Stimulated activated CD4-positive, alpha-beta T cell treated with anti-CD3 and anti-CD28 coated beads, Interleukin-1b, Interleukin-23, amount 100 ng/mL, for 1 hour (primary cell): ENCODE measurements at places on chromosomes 3 and 15.
A peak's percentile ranks its signal among the peaks of the same experiment; 100 is the strongest.

- no peak for DNase-seq
These were observed at the start of gene IL17RD for GRCh38 chr3:57164657-57165573. Gene IL17RD (minus strand): TSS chr3:57165353. CDS start chr3:57165286, 67 bp downstream.

- no peak for DNase-seq
These were observed 83.3 kb downstream of the TMCO5A start for GRCh38 chr15:38017721-38018120.

DNA sequence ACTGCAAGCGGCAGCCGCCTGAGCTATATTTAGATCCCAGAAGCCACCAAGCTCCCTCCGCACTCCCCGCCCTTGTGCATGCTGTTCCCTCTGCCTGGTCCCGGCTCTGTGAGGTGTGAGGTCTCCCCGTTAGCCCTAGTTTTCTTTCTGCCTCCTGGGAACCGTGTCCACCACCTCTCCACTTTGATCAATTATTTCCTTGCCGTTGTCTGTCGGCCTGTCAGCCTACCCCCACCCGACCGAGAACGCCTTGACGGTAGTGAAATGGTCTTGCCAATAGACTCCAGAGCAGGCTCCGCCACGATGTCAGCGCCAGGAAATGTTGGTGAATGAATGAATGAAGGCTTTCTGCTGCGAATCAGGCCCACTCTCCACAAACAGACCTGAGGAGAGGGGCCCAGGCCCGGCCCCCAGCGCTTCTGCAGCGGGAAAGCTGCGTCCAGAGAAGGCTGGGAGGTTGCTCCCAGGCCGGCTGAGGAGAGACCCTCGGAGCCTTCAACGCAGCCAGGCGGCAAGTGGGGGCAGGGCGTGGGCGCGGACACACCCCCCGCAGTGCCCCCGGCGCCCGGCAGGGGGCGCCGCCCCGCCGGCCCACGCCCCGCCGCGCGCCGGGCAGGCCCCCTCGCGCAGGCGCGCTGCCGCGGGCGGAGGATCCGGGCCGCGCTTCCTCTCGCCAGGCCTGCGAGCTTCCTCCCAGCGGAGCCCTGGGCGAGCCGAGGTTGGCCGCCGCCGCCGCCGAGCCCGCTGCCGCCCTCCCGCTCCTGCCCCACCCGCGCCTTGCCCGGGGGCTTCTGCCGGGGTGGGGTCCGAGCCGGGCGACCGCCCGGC, at the start of gene CSK:
Gene CSK (plus strand): TSS at position 650 of the 828 bp plus-strand sequence. CDS start 16,218 bp downstream, outside the sequence.
- peak; percentile 61 for DNase-seq

GRCh38 chr3:32813180-32813579, 4.6 kb upstream of the TRIM71 start:
- no peak for DNase-seq

- DNase-seq: no peak
These were observed 179.4 kb downstream of the CD47 start for GRCh38 chr3:107911337-107912000.

DNA sequence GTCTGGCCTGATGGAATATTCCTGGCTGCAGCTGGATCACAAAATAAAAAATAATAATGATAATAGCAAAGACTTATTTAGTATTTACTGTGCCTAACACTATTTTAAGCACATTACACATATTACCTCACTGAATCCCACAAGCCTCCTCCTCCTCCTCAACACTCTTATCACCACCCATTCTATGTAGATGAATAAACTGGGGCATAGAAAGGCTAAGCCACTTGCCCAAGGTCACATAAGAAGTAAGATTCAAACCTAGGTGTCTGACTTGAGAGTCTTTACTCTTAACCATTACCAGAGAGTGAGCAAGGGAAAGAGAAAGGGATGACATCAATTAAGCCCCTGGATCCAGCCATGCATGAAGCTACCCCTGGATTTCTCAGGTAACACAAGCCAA, 493.1 kb downstream of the SHQ1 start:
- DNase-seq: no peak

DNA sequence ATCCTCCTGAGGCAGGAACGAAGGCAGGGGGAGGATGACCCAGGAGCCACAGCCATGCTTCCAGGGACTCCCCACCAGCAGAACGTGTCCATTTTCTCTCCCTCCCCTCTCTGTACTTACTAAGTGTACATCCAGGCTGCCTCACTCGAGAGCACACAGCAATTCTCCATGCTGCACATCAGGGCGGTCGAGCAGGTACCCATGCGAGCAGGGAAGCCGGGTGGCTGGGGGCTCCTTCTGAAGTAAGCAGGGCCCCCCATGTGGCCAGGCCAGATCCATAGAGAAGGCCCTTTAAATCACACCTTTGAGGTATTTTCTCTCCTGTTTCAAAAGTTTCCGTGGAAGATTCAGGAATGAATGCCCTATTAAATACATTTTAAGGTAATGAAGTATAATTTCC, 41.2 kb upstream of the SLC6A11 start:
- no peak for DNase-seq

DNA sequence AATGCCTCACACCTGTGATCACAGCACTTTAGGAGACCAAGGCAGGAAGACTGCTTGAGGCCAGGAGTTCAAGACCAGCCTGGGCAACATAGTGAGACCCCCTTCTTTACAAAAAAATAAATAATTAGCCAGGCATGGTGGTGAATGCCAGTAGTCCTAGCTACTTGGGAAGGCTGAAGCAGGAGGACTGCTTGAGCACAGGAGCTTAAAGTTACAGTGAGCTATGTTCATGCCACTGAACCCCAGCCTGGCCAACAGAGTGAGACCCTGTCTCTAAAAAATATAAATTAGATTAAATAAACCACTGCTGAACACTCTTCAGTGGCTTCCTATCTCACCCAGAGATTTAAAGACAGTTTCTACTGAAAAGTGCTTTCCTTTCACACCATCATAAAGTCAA, 6.2 kb downstream of the IFT80 start:
- no peak for DNase-seq

- DNase-seq: no peak
These were observed 352.6 kb upstream of the TGFBR2 start for GRCh38 chr3:30253832-30254231.

DNA sequence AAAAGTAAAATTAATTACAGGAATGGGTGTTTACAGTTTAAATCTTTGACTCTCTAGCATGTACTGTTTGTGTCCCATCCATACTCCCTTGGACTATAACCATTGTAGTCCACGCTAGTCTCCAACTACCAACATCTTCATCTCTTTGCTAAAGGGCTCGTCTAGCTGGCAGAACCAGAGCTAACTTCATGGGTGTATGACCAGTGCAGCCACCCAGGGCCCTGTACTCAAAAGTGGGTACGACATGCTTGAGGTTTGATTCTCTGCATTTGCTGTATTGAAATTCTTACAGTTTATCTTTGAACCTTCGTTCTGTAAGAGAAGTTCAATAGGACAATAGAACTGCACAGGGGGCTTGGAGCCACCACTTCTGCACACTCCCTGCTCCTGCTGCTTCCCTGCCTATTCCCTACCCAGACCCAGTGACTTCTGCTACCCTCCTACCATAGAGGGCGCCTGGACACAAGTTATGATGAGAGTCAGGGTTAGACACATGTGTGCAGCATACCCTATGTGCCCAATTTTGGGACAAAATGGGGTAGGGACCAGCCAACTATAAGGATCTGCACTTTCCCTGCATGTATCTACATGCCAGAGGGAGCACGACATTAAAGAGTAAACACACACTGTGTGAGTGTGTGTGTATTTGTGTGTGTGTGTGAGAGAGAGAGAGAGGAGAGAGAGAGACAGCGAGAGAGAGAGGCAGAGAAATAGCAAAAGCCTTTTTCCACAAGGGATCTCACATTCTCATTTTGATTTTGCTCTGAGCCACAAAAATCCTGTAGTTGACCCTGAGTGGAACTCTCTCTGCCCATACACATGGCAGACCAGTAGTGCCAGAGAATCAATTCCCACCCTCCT, 59.0 kb upstream of the NECTIN3 start:
- no peak for DNase-seq

- no peak for DNase-seq
These were observed 7.8 kb downstream of the LRCH3 start for GRCh38 chr3:197798863-197799262.

GRCh38 chr3:170602556-170602955, 16.7 kb upstream of the SLC7A14 start:
- no peak for DNase-seq

DNA sequence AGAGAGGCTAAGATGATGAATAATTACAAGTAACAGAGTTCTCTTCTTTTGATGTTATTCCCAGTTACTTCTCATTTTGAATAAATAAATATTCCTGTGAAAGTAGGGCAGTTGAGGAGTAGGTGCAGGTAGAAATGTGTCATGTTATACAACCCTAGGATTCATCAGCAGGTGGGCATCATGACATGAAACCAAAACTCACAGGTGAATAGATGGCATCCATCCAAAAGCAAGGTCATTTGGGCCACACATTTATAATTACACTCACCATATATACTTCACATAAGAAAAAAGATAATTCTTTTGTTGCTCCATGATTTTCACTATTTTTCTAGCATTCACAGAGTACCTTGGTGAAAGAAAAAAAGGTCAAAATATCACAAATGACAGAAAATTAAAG, 273.6 kb downstream of the ZBBX start:
- no peak for DNase-seq

GRCh38 chr15:82709081-82709420, 624 bp downstream of the AP3B2 start:
- DNase-seq: no peak
